ENCODE measurements at places on chromosomes 11 and 22.

- DNase-seq = no peak
These were observed 41.0 kb downstream of the FDX1 start for GRCh38 chr11:110470716-110471115.

DNA sequence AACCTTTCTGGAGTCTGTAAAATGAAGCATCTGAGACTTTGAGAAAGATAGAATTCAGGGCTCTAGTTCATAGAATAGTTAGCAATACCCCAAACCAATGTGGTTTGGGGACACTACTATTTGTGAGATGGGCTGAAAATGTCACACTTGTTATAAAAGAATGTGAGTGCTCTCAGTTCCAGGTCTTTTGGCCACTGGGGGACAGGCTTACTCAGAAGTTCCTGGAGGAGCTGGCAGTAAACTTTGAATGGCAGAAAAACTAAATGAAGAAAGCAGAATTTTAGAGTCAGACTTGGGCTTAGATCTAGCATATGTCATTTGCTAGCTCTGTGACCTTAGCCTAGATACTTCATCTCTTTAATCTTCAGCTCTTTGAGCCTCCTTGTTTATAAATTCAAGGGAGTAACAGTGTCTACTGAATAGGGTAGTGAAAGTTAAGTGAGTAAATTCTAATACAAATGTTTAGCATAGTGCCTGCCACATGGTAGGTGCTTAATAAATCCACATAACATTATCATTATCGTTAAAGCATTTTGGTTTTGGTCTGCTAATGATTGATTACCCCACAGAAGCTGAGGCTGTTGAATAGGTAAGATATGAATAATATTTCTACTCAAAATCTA lies 3.7 kb downstream of the LYVE1 start:
- no peak for DNase-seq

GRCh38 chr22:24516301-24516737 lies 21.2 kb downstream of the UPB1 start:
- DNase-seq = no peak

GRCh38 chr11:1780700-1781592 lies 17.2 kb upstream of the CTSD start:
- no peak for DNase-seq

DNA sequence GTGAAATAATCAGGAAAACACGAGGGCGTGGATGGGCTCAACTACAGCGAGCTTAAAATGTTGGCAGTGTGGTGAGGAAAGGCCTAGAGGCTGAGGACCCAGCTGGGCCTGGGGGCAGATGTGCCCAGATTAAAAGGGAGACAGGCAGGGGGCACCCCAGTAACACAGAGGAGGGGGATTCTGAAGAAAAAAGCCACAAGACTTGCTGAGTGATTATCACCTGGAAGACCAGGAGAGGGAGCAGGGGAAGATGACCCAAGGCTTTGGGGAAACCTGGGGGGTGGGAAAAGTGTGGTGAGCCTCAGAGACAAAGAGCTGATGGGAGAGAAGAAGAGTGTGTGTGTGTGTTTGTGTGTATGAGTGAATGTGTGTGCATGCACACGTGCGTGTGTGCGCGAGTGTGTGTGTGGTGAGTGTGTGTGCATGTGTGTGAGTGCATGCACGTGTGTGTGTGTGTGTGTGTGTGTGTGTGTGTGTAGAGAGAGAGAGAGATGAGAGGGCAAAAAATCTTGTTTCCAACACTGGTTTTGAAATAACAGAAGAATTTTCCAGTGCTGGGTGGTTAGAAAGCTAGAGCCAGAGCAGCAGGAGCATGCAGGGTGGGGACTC lies 500.5 kb downstream of the BUD13 start:
- DNase-seq = no peak

DNA sequence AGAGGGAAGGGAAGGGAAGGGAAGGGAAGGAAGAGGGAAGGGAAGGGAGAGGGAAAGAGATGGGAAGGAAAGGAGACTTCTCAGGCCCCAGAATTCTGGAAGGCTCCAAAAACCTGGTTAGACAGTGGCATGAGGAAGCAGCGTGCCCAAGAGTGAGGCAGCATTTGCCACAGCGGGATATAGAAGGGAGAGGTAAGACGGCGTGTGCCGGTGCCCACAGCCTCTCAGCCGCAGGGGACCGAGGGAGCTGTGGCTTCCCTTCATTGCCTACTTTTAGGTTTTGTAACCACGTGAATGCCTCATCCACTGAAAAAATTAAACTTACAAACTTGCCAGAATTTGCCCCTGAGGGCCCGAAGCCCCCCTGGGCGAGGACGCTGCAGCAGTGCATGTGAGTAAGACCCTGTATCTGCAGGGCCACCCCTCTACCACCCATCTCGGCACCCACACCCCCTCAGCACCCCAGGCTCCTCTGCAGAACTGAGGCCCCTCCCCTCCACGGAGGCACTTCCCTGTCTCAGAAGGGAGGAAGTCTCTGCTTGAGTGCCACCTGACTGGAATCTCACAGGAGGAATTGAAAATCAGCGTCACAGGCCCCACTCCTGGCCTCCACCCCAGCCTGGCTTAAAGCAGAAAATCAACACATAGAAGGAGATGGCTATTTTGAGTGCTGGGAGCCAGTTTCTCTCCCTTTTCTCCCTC lies 58.1 kb downstream of the LINC01488 start:
- no peak for DNase-seq

- DNase-seq = no peak
These were observed 3.2 kb downstream of the SEZ6L start for GRCh38 chr22:26172389-26172990.

DNA sequence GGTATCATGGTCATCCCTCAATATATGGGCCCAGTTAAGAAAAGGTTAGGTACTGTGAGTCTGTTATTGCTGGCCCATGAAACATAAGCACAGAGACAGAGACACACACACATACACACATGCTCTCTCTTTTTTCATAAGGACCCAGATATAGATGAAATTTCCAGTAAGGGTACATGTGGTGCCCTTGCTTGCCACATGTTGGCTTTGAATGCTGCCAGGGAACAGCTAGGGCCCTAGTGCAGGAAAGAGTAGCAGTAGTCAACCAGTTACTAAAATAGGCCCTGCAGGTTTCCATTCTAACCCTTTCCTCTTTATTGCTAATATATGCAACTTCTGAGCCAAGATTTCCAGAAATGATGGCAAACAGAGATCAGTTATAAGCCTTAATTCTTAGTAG lies 9.1 kb downstream of the SNX19 start:
- DNase-seq = no peak

- no peak for DNase-seq
These were observed 193.7 kb upstream of the TBCEL start for GRCh38 chr11:120830085-120830620.

- no peak for DNase-seq
These were observed 90.8 kb upstream of the CLDN5 start for GRCh38 chr22:19615001-19615461.

- no peak for DNase-seq
These were observed 33.5 kb downstream of the NFRKB start for GRCh38 chr11:129861702-129862522.

DNA sequence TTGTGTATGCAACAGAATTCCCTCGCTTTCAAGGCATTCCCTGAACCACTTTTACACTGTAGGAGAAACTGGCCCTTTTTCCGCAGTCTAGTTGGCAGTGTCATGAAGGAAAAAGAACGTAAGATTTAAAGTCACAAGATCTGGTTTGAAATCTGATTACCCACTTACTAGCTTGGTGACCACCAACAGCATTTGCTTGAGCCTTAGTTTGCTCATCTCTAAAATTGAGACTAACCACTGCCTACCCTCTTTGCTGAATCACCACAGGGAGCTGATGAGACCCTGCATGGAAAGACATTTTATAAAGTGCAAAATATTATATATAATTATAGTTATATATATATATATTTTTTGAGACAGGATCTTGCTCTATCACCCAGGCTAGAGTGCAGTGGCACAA lies 39.4 kb downstream of the SYTL2 start:
- no peak for DNase-seq

DNA sequence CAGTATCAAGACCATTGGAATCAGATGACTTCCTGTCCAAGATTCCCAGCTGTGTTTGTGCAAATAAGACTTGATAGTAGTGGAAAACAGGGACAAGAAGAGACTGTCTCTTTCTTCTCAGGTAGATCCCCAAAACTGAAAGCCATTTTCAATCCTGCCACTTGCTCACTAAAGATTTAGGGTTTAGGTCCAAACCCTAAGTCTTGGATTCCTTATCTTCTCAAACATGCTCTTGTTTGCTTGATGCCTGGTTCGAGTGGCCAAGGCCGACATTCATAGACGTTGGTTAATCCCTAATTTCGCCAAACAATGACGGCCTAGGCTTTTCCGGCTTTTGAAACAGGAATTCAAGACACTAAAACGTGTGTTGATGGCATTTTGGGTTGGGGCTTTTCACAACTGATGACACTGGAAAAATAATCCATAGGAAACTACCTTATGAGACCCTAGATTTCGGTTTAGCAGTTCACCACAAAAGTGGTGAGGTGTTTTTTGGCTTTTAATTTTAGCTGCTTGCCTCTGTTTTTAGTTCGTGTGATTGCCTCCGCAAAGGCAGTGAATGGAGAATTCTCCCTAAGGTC lies 1.0 kb upstream of the GTPBP1 start:
- DNase-seq = no peak

DNA sequence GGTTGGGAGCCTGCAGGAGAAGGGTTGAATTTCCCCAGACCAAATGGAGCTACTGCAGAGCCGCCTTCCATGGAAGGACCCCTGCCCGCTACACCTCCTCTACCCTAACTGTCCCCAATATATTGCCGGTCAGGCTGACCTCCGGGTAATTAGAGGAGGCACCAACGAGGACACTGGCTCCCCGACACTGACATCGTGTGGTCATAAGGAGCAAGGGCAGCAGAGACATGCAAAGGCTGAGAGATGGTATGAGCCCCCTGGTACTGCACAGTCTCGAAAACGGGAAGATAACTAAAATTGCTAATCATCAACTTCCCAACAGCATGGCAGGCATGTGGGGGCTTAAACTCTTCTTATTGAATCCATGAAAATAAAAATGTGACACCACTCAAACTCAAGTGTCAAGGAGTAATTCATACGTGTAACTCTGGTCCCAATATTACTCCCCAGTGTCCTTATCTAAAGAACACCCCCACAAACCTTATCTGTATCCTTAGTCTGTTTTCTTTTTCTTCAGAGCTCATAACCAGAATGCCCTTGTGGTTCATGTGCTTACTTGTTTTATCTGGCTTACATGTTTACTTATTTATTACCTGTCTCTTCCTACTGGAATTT lies 4.4 kb downstream of the CAVIN3 start:
- DNase-seq = no peak
